Left renal cortex interstitium (tissue), 4 donors: ENCODE measurements at places on chromosomes 5 and 9.

GRCh38 chr5:134227776-134228175, 1.9 kb upstream of the PPP2CA start:
- DNase-seq = no peak

GRCh38 chr5:115170134-115170928, 623 bp upstream of the TRIM36 start:
- DNase-seq = no peak

DNA sequence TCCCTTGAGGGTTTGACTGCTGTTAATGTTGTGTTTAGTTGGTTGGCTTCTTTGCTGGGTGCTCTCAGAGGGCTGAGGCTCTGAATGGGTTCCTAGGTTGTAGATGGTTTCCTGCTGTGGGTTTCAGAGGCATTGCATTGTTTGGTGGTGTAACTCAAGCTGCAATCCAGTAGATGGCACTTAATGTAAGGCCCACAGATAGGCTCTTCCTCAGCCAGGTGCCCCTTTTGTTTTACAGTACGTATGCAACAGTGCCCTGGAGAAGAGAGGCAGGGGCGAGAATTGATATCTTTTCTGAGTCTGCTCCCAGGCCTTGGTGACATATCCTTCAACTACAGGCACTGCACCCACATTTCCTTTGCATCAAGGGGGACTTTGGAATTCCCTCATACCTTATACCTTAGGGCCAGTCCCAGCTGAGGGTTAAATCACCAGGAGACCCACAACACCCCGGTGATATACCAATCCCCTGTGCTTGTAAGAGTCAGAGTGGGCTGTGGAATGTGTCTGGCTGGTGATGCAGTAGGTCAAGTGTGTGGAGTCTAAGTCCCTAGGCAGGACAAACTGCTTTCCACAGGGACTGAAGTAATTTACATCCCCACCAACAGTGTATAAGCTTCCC, 7.0 kb upstream of the UGT3A2 start:
- no peak for DNase-seq

DNA sequence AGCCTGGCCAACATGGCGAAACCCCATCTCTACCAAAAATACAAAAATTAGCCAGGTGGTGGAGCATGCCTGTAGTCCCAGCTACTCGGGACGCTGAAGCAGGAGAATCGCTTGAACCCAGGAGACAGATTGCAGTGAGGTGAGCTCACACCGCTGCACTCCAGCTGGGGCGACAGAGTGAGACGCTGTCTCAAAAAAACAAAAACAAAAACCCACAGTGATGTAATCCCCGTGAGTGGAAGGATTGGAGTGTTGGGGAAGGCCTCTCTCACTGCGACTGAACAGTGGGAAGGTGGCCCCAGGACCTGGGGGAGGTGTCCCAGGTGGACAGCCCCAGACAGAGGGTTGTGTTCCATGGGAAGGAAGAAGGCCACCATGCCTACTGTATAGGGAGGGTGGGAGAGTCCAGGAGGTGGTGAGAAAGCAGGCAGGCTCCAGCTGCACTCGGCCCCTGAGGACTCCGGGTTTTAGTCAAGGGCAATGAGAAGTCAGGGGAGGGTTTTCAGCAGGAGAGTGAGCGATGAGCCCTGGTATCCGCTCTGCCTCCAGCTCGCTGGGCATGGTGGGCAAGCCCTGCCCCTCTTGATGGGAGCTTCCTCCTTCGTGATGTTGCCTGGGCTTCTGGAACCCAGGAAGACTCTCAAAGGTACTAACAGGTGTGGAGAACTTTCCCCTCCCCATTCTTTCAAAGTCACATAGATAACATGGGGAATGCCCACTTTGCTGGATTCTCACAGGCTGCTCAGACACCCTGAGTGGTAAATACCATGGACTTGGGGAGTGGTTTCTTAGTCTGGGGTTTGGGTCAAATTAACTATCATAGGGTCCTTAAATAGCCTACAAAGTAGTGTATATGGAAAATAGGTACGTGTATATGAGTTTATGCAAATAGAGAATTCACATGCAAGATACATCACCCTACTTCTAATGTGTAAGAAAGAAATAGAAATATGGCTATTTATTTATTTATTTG, 74.7 kb downstream of the PPARGC1B start:
- DNase-seq = no peak

DNA sequence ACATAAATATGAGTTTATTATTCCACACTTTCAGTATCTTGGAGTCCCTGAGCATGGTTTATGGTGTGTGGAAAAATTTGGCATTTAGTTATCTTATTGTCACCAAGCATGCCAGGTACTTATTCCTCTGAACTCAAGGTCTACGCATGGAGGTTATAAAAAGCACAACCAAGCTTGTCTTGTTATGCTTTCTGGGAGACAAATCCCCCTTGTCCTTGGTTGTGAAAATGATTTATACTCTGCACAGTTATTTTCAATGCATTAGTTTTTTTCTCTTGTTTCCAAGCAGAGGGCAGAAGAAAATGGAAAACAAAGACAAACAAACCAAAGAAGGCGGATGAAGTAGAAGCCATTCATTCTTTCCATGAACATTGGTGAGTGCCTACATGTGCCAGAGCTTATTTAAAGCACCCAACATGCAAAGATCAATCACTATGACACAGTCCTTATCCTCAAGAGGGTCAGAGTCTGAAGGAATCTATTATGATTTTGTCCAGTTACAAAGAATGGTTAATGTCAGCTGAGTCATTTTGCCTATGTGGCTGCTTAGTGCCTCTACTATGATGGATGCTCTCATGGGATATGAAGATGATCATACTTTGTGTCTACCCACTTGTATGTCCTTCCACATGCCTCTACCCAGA, 323.1 kb downstream of the TENT4A start:
- no peak for DNase-seq

GRCh38 chr5:3429962-3430361, 165.7 kb upstream of the IRX1 start:
- DNase-seq = no peak
